ENCODE measurements at places on chromosomes 3 and 15. TPM values are rescaled to one million over a fixed set of nuclear protein-coding genes. Genes with fewer than 3 reads are reported as not detected.

DNA sequence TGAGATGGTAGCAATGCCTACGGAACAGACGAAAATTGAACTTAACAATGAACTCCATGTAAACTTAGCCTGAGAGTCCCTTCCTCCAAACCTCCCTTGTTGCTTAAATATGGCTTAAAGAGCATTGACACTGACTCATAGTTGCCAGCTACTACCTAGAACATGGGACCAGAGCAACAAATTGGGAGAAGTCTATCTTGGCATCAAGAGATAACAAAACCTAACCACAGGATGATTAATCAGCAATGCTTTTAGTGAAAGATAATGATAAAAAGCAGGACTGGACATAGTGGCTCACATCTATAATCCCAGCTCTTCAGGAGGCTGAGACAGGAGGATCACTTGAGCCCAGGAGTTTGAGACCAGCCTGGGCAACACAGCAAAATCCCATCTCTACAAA is 117.8 kb upstream of the MNS1 start:
- DNase-seq, result no peak
- H3K27ac ChIP-seq, result no peak overlapping the region
- no peak overlapping the region for H3K4me3 ChIP-seq

- DNase-seq, result no peak
- H3K4me3 ChIP-seq, result no peak overlapping the region
- no peaks in the 10 kb centered on the region for H3K27me3 ChIP-seq
These were observed 27.5 kb downstream of the CDCP1 start for GRCh38 chr3:45118615-45119071.

DNA sequence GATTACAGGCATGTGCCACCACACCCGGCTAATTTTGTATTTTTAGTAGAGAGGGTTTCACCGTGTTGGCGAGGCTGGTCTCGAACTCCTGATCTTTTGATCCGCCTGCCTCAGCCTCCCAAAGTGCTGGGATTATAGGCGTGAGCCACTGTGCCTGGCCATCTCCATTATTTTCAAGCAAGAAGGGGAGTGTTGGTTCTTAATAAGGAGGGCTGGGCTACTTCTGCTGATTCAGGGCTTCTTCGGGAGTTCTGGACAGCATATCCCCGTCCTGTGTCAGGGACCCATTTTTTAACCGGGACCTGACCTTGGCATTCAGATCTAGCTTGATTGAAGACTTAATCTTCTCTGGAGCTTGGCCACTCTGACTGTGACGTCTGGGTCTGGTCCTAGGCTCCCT is 74.1 kb upstream of the SYN2 start:
- H3K27me3 ChIP-seq, result peaks cover 19% of the 10 kb centered on the region
- H3K4me3 ChIP-seq, result no peak overlapping the region
- no peaks in the 10 kb centered on the region for H3K4me1 ChIP-seq
- H3K27ac ChIP-seq, result no peak overlapping the region
- no peak for DNase-seq
- H3K36me3 ChIP-seq, result no peaks in the 10 kb centered on the region

- no peak overlapping the region for H3K4me3 ChIP-seq
- no peaks in the 10 kb centered on the region for H3K4me1 ChIP-seq
- H3K27ac ChIP-seq, result no peak overlapping the region
- no peak for DNase-seq
- H3K27me3 ChIP-seq, result no peaks in the 10 kb centered on the region
These were observed 55.8 kb upstream of the PDZRN3 start for GRCh38 chr3:73680391-73681095.

- no peak for DNase-seq
- no peaks in the 10 kb centered on the region for H3K27me3 ChIP-seq
- H3K4me1 ChIP-seq, result peaks cover 5% of the 10 kb centered on the region
- peaks cover 41% of the 10 kb centered on the region for H3K36me3 ChIP-seq
- H3K27ac ChIP-seq, result no peak overlapping the region
These were observed 44.6 kb downstream of the TFG start for GRCh38 chr3:100753846-100754245.

DNA sequence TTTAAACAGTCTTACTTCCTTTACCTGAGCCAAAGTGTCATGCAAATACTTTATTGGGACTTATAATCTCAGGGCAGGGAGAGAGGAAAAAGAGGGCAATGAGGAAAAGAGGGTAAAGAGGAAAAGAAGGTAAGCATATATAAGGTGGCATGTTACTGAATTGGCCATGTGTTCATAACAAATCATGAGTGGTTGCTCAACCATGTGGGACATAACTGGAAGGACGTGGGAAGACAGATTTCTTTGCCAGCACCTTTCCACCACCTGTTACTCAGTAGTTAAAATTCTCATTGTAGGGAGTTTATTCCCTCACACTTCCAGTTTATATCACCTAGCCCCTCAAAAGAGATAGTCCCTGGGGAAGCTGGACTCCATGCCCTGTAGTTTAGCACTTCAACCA is 54.7 kb upstream of the TPRG1 start:
- DNase-seq, result no peak
- H3K27me3 ChIP-seq, result no peaks in the 10 kb centered on the region
- no peaks in the 10 kb centered on the region for H3K36me3 ChIP-seq
- no peak overlapping the region for H3K4me3 ChIP-seq
- H3K4me1 ChIP-seq, result no peaks in the 10 kb centered on the region

- H3K36me3 ChIP-seq, result no peaks in the 10 kb centered on the region
- no peaks in the 10 kb centered on the region for H3K27me3 ChIP-seq
- no peak overlapping the region for H3K27ac ChIP-seq
- no peak for DNase-seq
These were observed 89.7 kb downstream of the TP63 start for GRCh38 chr3:189720736-189721417.

- no peaks in the 10 kb centered on the region for H3K4me1 ChIP-seq
- no peak for DNase-seq
- no peak overlapping the region for H3K27ac ChIP-seq
These were observed 27.4 kb upstream of the DNAAF4 start for GRCh38 chr15:55535436-55535835.

GRCh38 chr3:53518495-53518981 is 24.1 kb downstream of the CACNA1D start:
- no peak overlapping the region for H3K27ac ChIP-seq
- H3K27me3 ChIP-seq, result no peaks in the 10 kb centered on the region
- no peaks in the 10 kb centered on the region for H3K4me1 ChIP-seq
- no peak for DNase-seq

DNA sequence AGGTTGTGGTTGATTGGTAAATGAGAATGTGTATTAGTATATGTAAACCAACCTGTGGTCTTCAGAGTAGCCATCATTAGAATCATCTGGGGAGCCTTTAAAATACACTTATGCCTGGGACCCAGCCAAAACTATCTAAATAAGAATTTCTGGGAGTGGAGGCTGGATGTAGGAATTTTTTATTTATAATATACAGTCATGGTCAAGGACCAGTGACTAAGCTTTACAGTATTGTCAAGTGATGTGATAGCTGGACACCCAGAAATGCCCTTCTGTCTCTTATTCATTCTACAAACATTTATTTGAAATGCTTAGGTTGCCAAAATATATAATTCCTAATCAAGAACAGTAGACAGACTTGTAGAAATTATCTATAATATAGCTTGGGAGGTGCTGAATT is 132.2 kb downstream of the MBNL1 start:
- H3K27ac ChIP-seq, result no peak overlapping the region
- H3K4me1 ChIP-seq, result peaks cover 33% of the 10 kb centered on the region
- H3K27me3 ChIP-seq, result no peaks in the 10 kb centered on the region
- DNase-seq, result no peak
- H3K4me3 ChIP-seq, result no peak overlapping the region
- no peaks in the 10 kb centered on the region for H3K36me3 ChIP-seq

DNA sequence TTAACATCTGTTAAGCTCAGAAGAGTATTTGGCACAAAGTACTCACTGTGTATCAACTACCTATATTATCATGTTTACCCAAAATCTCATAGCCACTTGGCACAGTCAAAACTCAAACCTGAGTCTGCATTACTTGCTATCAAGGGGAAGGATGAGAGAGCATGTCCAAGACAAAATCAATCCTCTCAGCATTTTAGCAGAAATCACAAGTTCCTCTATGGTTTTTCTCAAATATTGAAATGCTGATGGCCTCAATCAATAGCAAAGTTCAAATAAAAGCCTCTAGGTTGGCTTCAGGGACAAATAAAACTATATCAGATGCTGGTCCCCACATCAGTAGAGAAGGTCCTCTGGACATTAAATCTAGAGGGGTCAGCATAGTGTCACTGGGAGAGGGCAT is 14.3 kb downstream of the TBC1D2B start:
- H3K4me1 ChIP-seq, result peaks cover 25% of the 10 kb centered on the region
- H3K36me3 ChIP-seq, result no peaks in the 10 kb centered on the region
- no peak for DNase-seq
- H3K4me3 ChIP-seq, result no peak overlapping the region
- H3K27ac ChIP-seq, result no peak overlapping the region
- no peaks in the 10 kb centered on the region for H3K27me3 ChIP-seq

DNA sequence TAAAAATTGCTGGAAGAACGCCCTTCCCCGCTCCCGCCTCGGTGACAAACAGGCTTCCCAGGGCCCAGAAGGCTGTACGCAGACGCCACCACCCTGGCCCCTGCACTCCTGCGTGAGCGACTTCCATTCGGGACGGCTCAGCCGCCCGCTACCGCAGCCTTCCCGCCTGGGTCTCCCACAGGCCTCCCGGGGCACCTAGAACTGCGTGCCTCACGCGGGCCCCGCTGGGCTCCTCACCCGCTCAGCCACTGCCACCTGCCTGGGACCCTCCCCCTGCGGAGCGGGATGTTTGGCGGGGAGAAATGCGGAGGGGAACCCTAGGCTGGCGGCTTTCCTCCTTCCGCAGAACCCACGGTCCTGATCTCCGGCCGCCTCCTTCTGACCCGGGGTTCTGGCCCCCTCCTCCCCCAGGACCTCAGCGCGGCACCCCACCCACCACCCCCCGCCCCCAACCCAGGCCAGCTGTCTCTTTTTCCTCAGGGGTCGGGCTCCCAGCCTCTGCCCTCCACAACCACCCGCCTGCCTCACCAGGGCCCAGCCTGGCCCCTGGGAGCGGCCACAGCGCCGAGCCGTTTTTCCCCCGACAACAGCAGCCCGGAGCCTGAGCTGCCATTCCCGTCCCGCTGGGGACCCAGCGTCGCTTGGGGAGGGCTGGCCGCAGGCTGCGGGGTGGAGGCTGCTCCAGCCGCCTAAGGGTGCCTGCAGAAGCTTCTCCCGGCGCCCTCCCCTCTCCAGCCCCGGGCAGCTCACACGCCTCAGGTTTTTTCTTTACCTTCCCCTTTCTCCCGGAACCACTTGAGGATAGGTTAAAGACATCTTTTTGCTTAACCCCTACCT is 27.6 kb upstream of the RAB7A start:
- no peaks in the 10 kb centered on the region for H3K27me3 ChIP-seq
- H3K4me3 ChIP-seq, result peak overlapping the region; percentile 48
- peak; percentile 50 for DNase-seq
- no peaks in the 10 kb centered on the region for H3K36me3 ChIP-seq
- H3K27ac ChIP-seq, result no peak overlapping the region
- no peaks in the 10 kb centered on the region for H3K4me1 ChIP-seq

GRCh38 chr3:9826815-9827573 is 16.8 kb downstream of the RPUSD3 start:
- H3K27me3 ChIP-seq, result no peaks in the 10 kb centered on the region
- H3K36me3 ChIP-seq, result no peaks in the 10 kb centered on the region
- H3K27ac ChIP-seq, result no peak overlapping the region
- no peak overlapping the region for H3K4me3 ChIP-seq
- DNase-seq, result peak; percentile 65

- no peaks in the 10 kb centered on the region for H3K4me1 ChIP-seq
- no peak overlapping the region for H3K4me3 ChIP-seq
- no peak overlapping the region for H3K27ac ChIP-seq
- no peaks in the 10 kb centered on the region for H3K36me3 ChIP-seq
- no peak for DNase-seq
These were observed 42.3 kb downstream of the MAGEF1 start for GRCh38 chr3:184669578-184669977.

DNA sequence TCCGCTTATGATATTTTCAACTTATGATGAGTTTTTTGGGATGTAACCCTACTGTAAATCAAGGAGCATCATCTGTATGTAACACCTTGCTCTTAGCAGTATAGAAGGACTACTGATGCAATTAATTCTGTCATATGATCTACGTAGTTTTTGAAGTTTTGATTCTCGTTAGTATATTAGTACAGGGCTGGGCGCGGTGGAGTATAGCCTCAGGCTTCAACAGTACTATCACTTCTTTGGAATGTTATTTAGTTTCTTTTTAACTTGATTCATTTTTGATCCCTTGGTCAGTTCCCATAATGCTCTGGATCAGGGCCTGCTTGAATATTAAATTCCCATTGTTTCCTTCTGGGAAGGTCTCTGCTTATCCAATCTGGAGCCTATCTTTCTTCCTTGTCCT is 23.9 kb upstream of the AP4E1 start:
- peak overlapping the region; percentile 4 for H3K27ac ChIP-seq
- H3K36me3 ChIP-seq, result no peaks in the 10 kb centered on the region
- no peaks in the 10 kb centered on the region for H3K27me3 ChIP-seq
- H3K4me3 ChIP-seq, result no peak overlapping the region
- no peak for DNase-seq

- no peak for DNase-seq
- H3K36me3 ChIP-seq, result no peaks in the 10 kb centered on the region
These were observed 51.0 kb upstream of the RAP2B start for GRCh38 chr3:153111016-153111415.

- H3K36me3 ChIP-seq, result no peaks in the 10 kb centered on the region
- no peak overlapping the region for H3K27ac ChIP-seq
- DNase-seq, result no peak
- H3K4me1 ChIP-seq, result peaks cover 11% of the 10 kb centered on the region
- H3K4me3 ChIP-seq, result no peak overlapping the region
These were observed 1.0 kb upstream of the MGA start for GRCh38 chr15:41659190-41659589.

DNA sequence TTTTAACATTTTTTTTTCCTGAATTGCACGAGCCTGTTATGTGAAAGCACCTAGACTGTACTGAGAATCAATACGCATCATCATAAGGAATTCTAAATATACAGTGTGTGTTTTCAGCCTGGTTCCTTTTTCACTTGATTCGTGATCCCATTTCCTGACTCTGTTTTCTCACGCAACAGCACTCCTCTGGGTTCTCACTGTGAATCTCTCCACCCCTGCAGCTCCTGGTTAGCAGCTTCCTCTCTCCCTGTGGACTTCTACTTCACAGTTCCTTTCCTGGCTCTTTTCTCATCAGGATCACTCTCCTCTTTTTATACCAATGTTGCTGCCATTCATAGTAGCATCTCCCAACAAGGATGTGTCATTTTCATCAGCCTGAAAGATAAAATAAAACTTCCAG is 297.2 kb downstream of the CADM2 start:
- DNase-seq, result peak; percentile 0
- no peak overlapping the region for H3K27ac ChIP-seq
- H3K27me3 ChIP-seq, result no peaks in the 10 kb centered on the region
- no peaks in the 10 kb centered on the region for H3K36me3 ChIP-seq

- H3K4me3 ChIP-seq, result no peak overlapping the region
- no peaks in the 10 kb centered on the region for H3K27me3 ChIP-seq
- DNase-seq, result no peak
- H3K36me3 ChIP-seq, result no peaks in the 10 kb centered on the region
- H3K4me1 ChIP-seq, result no peaks in the 10 kb centered on the region
These were observed 4.3 kb downstream of the WDR48 start for GRCh38 chr3:39056151-39056550.

GRCh38 chr15:90221246-90221900 is 12.4 kb downstream of the CIB1 start:
- H3K4me1 ChIP-seq, result no peaks in the 10 kb centered on the region
- peak; percentile 67 for DNase-seq
- no peak overlapping the region for H3K4me3 ChIP-seq
- no peaks in the 10 kb centered on the region for H3K27me3 ChIP-seq
- H3K27ac ChIP-seq, result no peak overlapping the region

The RARRES1 gene
- not detected for total RNA-seq

The SLC24A5 gene
- not detected for total RNA-seq

The SEMA7A gene
- 0.45 TPM for total RNA-seq

The CDC25A gene
- 29.5 TPM for total RNA-seq

The SERINC4 gene
- total RNA-seq, result 0.33 TPM
